GM03348 (cell line): ENCODE measurements at places on chromosomes 4 and X.
A peak's percentile ranks its signal among the peaks of the same experiment; 100 is the strongest.

DNA sequence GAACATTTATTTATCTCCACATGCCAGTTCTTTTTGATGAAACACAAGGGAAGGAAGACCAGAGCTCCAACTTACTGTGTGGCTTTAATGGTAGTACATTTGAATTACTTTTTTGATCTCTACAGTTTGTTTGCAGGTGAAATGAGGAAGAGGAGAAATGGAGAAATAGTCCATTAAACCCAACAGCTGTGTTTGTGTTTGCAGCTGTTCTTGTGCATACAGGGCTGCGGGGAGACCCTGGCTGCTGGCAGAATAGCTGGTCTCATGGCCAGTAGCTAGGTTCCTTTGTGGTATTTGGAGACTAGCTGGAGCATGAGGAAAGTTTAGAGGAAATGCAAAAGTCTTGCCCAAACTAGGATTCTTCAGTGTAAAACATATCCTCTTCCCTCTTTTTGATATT lies 374.8 kb downstream of the GPAT3 start:
- DNase-seq: no peak

- DNase-seq: peak; percentile 80
These were observed 44.0 kb downstream of the SLC25A5 start for GRCh38 chrX:119512146-119512800.

DNA sequence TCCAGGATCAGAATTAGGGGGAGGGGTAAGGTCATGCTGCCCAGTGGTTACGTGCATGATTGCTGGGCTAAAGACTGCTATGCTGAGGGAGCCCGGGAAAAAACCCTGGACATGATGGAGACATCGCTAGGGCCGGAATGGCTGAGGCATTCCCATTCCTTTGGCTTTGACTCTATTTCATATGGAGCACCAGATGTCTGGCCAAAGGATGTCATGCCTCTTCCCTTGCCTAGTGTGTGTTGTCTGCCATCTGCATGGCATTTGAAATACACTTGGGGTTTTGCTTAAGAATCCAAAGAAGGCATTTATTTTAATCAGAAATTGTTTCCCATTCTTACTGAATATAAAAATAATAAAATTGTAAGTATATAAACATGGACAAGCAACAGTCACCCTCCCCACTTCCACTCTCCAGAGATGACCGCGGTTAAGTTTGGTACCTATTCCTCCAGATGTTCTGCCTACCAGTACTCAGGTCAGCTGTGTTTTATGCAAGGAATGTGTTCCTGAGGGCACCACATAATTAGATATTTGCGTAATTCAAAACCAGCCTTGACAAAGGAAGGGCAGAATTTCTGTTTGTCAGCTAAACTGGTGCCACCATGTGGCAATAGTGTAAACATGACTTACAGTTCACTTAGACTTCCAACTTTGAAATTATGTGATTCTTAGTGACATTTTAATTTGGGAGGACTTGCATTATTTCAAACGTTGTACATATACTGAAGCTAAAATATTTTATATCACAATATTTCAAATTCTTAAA lies 105.9 kb downstream of the CT47B1 start:
- peak; percentile 34 for DNase-seq

GRCh38 chr4:13701937-13702446 lies 74.5 kb upstream of the BOD1L1 start:
- DNase-seq: peak; percentile 23

DNA sequence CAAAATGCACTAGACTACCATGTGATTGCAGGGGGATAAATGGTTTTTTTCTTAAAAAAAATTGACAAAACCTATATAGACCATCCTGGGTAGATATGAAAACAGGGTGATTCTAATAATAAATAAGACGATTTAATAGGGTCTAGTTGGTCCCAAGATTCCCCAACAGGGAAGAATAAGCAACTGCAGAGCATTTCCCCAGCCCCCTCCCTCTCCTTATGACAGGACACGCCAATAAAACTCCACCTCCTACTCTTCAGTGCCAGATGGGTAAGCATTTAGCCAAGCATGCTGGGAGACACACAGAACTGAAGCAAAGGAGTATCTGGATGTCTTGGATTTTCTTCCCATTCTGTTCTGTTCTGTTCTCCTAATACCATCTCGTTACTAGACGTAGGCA lies at the start of gene BRS3:
TSS of gene BRS3 (plus strand) at position 301 of the 400 bp plus-strand sequence. CDS start 168 bp downstream, outside the sequence.
- DNase-seq: no peak

- no peak for DNase-seq
These were observed 357.2 kb downstream of the UNC5C start for GRCh38 chr4:95191537-95191936.

DNA sequence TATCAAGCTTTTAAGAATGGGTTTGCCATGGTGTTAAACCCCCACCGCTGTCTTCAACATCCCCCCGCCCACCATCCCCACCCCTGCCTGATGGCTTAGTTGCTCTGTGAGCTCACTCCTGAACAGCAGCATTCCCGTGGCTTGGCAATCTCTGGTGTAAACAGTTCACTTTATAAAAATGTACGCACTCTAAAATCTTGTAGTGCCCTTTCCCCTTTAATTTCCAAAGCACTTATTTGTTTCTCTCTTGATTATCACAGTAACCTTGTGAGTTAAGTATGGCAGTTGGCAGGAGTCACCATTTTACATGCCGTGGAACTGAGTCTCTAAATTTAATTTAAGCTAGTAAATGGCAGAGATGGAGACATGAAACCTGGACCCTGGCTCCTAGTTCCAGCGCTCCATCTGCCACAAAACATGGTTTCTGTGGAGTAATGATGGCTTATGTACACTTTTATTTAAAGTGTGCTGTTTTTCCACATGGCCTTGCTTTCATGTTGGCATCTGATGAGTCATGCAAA lies 123.1 kb downstream of the AFF1 start:
- DNase-seq: no peak

DNA sequence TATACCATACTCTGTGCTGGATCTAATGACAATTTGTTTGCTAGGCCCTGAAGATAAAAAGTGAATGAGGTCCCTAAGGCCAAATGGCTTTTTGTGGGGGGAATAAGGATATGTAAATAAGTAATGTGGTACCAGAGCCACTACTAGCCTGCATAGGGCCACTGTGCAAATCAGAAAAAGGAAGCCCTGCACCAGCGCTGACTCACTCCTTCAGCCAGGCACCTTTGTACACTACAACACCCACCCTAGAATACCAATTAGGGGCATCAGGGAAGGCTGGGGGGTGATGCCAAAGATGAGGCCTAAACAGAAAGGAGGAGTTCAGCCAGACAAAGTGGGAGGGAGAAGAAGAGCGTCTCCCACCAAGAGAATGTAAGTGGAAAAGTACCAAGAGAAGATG lies 122.2 kb downstream of the CAMK2D start:
- no peak for DNase-seq

DNA sequence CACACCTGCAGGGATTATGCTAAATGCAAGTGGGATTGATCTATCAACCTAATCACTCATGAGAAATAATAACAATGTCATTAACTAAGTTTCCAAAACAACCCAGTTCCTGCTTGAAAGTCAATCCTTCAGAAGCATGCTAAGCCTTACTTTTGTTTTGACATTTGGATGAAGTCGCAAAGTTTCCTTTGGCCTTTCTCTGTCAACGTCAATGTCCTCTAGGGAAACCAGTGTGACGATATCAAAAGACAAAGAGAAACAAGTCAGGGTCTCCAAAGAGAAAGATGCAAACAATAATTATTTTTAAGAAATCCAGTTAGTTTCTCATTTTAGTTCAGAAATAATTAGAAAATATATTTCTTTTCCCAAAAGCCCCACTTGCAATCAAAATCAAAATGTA lies 86.7 kb upstream of the SRD5A3 start:
- no peak for DNase-seq

GRCh38 chr4:86338521-86338920 lies 21.3 kb downstream of the MAPK10 start:
- no peak for DNase-seq

GRCh38 chr4:109977854-109978501 lies 65.3 kb downstream of the EGF start:
- DNase-seq: peak; percentile 65

DNA sequence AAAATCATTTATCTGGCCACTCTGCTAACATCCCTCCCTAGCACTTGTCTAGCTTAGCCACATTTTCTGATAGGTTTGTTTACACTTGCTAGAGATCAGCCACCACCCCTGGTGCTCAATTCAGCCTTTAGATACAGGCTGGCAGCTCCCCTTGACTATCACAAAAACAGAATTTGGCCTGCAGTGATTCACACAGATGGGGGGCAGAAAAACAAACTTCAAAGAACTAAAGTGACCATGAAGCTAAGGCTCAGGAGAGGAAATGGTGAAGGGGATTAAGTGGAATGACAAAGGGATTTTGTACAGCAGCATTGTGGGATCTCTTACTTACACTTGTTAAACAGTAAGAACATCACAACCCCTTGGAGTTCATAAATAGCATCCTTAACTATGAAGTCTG lies 1718.0 kb upstream of the PCDH7 start:
- no peak for DNase-seq

DNA sequence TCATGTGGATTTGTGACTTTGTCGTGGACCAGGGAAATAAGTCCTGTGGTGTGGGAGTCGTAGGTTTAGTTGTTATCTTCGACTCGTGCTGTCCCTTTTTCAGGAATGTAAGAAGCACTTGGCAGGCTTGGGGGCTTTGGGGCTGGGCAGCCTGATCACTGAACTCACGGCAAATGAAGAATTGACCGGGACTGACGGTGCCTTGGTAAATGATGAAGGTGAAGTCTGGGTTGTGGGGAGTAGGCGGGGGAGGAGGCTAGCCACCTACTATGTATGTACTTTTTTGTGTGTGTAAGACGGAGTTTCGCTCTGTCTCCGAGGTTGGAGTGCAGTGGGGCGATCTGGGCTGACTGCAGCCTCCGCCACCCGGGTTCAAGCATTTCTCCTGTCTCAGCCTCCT lies 1.2 kb downstream of the TAF1 start:
- no peak for DNase-seq

DNA sequence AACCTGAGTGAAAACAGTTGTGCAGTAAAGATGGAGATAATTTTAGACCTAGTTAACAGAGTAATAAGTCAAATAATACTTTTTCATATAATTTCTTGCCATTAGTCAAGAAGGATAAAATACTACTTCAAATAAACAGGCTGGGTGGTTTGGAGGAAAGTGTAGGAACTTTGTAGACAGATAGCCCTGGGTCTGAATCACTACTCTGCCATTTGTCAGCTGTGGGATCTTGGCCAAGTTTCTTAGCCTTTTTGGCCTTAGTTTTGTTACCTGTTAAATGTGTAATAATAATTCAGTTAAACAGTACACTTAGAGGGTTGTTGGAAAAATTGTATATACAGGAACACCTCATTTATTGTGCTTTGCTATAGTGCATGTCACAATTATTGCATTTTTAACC lies 163.7 kb downstream of the NPNT start:
- DNase-seq: no peak

DNA sequence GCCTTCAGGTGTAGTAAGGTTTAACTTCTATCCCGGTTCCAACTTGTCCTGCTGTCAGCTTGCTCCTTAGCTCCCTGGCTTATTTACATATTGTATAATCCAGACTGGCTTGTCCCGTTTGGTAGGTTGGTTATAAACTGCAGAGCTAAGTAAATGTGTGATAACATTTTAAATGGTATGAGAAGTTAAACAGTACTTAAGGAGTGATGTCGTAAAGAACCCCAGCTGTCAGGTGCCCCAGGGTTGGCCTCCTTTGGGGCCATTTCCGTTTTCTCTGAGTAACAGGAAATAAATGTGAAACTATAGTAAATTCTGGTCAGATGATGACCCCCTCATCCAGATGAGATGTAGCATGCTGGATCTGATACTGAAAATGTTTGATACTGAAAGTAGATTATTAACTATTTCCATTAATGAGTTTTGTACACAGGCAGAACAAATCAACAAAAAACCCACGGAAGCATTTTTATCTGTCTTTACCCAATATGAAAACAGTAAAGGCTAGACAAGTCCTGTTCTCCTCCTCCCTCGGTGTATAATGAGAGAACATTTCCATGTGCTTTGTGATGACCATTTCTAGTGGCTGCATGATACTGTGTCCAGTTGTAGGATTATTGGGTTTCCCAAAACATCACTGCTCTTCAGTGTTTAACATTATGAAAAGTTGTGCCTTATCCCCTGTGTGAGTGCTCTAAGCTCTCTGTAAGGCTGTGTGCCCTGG lies 22.4 kb downstream of the GAB1 start:
- no peak for DNase-seq

- no peak for DNase-seq
These were observed 233.0 kb upstream of the UGT8 start for GRCh38 chr4:114365591-114365990.

- no peak for DNase-seq
These were observed 92.2 kb downstream of the MID1IP1 start for GRCh38 chrX:38893441-38893840.

DNA sequence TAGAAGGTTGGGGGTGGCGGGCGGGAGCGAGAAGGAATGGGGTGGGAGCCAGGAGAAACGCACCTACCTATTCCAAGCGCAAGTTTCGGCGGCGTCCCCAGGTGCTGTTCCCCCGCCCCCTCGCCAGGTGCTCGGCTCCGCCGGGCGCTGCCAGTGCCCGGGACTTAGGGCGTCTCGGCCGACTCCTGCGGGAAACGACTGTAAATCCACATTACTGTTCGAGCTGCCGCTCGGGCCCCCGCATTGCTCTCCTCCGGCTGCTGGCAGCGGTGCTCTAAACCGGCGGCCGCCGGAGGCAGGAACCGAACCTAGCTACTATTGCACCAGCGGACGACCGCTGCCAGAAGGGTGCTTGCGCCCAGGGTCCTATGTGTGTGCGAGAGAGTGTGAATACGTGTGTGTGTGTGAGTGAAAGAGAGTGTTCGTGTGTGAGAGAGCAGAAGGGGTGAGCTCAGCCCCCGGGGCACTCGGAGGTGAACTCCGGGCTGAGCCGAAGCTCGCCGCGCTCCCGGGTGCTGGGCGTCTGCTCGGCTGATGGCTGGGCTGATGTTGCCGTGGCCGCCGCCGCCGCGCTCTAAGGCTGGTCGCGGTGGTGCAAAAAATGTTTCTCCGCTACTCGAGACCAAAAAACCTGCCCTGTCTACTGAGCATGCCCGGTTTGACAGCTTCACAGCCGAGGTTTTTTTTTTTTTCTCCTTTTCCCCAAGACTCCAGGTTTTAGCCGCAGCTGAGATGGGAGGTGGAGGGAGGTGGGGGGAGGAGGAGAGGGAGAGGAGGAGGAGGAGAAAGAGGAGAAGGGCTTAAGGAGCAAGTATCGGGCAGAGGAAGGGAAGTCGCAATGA lies 115.7 kb upstream of the TEX13C start:
- DNase-seq: peak; percentile 11

- DNase-seq: peak; percentile 26
These were observed 112.7 kb downstream of the DHX15 start for GRCh38 chr4:24471486-24472160.
